Stimulated activated CD4-positive, alpha-beta T cell treated with anti-CD3 and anti-CD28 coated beads, Interleukin-1b, Interleukin-23, amount 100 ng/mL, for 1 hour (primary cell): ENCODE measurements at places on chromosomes 6 and 20.

- no peak for DNase-seq
Observed at GRCh38 chr6:119938752-119939151, 589.2 kb upstream of the MAN1A1 start.

GRCh38 chr6:20693466-20694063, 159.3 kb downstream of the CDKAL1 start:
- DNase-seq = no peak

DNA sequence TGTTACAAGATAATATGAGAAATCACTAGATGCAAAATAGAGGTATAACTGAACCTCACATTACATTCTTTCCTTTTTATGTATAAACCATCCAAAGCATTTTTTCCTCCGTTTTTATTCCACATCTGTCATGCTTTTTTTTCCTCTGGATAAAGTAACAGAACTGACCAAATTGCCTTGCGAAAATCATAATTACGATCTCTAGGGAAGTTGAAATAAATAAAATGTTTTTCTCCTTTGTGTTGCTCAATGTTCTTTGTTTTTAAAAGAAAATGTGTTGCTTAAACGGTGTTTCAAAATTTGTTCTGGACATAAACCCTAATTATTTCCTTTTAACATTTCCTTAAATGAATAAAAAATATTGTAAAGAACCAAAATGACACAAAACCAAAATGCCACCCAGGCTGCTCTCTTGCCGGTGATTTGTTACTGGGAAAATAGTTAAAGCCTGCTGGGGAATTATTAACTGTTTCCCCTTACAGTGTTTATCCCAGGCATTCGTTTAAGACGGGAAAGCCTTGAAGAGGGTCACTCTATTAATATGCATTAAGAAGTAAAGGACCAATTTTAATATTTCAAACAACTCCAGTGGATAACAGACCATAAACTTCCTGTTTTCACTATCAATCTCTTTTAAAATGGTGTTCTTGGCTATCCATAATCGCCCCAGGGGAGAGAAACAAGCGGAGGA, 1.7 kb upstream of the ADGRB3 start:
- DNase-seq = no peak

DNA sequence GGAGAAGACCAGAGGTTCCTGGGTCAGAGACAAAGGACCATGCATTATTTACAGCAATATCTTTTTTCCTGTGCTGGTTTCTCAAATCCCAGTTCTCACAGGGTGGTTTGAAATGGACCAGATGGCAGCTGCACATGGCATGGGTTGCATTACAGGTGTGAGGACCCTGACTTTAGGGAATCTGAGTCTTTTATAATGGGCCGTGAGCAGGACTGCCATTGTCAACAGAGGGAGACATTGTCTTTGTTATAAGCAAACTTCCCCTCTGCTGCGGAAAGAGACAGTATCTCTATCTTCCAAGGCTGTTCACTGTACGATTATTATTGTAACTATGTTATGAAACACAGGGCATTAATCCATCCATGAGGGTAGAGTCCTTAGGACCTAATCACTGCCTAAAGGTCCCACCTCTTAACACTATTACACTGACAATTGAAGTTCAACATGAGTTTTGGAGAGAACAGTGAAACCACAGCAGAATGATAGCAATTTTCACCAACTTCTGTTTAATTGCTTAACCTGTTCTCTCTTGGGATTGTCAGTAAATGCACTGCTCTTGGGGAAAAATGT, 156.1 kb upstream of the AGPAT4 start:
- no peak for DNase-seq

- no peak for DNase-seq
Observed at GRCh38 chr6:168452685-168453377, 11.8 kb downstream of the SMOC2 start.

DNA sequence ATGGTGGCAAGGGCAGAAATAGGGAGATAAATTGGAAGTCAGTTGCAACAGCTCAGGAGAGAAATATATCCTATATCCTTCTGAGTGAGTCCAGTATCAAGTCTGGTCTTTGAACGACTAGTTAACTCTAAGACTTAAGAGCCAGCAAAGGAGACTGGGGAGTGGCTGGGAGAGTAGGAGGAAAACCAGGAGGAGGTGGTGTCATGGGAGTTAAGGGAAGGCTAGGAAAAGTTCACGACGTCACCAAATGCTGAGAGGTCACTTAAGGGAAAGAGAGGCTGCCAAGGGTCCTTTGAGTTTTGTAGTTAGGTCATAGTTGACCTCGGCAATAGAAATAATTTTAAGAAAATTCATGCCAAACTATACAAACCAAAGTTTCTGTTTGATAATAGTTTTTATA, 25.1 kb downstream of the ACOT13 start:
- DNase-seq = no peak

GRCh38 chr6:1143655-1144054, 168.2 kb upstream of the FOXQ1 start:
- no peak for DNase-seq

- no peak for DNase-seq
Observed at GRCh38 chr6:27081931-27082330, 165.6 kb upstream of the PRSS16 start.

GRCh38 chr6:17341117-17341805, 52.1 kb upstream of the CAP2 start:
- no peak for DNase-seq

DNA sequence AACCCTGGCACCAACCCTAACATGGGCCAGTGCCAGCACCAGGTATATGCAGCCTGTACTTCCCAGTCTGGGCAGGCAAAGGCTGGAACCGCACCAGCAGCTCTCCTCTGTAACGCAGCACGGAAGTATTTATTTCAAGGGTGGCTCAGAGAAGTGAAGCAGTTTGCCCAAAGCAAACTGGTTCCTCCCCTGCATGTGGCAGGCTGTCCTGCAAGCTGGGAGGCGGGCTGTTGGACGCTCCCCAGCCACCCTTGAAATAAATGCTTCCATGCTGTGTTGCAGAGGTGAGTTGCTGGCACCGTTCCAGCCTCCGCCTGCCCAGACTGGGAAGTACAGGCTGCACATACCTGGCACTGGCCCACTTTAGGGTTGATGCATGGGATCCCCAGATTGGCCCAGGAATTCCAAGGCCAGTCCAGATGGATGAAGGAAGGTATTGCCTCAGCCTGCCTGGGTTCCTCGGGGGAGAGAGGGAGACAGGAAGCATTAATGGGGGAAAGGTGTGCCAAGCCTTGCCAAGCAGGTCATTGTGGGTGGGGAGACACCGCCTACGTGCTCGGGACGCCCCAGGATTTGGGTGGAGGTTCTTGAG, 49.8 kb downstream of the PPARD start:
- DNase-seq = no peak

DNA sequence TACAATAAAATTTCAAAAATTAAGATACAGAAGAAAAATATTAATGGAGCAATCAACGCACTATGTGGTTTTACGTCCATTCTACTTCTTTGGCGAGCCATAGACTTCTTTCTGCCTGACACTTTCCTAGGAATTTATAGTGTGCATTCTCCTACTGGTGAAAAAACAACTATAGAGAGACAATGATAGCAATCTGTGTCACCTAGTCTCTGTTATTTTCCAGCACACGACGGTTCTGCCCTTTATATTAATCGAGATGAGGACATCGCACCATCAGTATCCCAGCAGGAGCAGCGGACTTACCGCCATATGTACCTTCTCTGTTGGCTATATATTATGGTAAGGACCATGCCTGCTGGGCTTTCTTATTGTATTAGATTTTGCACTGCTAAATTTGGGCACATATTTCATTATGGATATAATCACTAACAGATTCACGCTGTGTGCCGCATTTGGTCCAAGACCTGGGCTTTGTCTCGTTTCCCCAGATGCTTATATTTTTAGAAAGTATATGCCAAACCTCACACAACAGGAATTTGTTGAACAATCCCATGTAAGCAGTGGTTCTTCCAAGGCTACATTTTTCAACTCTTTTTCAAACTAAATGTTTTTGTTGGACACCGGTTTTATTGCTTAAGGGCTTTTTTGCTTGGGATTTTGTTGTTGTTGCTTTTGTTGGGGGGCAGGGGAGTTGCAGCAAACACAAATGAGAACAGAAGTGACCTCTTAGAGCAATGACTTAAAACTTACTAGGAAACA, 166.4 kb downstream of the ADAT2 start:
- no peak for DNase-seq

- DNase-seq = no peak
Observed at GRCh38 chr6:107132330-107132954, 17.1 kb upstream of the BEND3 start.

- DNase-seq = no peak
Observed at GRCh38 chr20:47359530-47360296, 3.2 kb upstream of the ZMYND8 start.

- no peak for DNase-seq
Observed at GRCh38 chr6:46053039-46053933, 37.6 kb upstream of the CLIC5 start.

DNA sequence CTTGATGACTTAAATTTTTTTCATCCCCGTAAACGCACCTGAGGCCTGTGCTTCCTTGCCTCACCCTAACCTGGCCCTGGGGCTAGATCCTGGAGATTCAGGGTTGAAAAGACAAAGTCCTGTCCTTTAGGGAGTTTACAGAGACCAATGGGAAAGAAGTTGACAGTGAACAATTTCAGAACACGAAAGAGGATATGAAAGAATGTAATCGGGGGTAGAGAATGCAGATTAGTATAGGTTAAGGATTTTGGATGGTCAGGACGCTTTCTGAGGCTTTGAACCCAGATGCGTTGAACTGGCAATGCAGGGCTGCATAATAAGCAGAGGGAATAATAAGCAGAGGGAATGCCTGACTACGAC, 1.7 kb upstream of the FBXO5 start:
- no peak for DNase-seq

DNA sequence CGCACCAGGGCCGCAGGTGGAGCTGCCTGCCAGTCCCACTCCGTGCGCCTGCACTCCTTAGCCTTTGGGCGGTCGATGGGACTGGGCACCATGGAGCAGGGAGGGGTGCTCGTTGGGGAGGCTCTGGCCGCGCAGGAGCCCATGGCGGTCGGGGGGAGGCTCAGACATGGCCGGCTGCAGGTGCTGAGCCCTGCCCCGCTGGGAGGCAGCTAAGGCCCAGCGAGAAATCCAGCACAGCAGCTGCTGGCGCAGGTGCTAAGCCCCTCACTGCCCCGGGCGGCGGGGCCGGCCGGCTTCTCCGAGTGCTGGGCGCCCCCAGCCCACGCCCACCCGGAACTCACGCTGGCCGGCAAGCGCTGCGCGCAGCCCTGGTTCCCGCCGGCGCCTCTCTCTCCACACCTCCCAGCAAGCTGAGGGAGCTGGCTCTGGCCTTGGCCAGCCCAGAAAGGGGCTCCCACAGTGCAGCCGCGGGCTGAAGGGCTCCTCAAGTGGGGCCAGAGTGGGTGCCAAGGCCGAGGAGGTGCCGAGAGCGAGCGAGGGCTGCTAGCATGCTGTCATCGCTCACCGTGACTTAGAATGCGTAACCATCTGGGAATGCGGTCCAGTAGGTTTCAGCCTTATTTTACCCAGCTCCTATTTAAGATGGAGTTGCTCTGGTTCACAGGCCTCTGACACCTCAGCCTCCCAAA, 77.3 kb downstream of the C6orf52 start:
- no peak for DNase-seq

DNA sequence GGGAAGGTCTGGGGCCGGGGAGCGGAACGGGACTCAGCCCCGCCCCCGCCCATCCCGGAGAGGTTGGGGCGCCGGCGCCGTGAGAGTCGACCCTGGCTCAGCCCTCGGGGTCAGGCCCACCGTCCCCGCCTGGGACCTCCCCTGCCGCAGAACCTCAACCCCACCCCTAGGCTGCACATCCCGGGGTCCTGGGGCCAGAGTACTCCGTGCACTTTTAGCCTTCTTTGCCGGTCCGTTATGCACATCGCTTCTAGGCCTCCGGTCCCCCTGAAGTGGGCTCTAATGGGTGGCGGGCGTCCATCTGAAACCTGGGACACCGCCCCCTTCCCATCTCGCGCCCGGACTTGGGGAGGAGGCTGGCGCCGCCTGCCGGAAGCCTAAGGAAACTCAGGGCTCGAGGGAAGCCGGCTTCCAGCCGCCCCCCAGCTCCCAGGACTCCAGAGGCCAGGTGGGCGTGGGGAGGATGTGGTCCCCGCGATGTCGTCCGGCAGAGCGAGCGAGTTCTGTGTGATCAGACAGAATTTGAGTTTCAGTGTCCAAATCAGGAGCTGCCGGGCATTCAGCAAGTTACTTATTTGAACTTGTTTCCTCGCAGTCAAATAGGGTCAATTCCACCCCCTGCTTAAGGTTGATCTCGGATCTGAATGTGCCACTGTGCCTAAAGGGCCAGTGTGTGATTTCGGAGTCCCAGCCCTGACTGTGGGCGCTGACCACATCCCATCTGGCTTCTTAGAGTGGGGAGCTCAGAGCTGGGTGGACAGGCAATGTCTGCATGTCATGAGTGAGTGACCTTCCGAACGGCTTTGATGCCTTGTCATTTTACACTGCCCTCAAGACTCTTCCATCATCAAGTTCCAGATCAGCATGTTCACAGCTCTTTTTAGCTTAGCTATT, 47.6 kb downstream of the CPXM1 start:
- no peak for DNase-seq

DNA sequence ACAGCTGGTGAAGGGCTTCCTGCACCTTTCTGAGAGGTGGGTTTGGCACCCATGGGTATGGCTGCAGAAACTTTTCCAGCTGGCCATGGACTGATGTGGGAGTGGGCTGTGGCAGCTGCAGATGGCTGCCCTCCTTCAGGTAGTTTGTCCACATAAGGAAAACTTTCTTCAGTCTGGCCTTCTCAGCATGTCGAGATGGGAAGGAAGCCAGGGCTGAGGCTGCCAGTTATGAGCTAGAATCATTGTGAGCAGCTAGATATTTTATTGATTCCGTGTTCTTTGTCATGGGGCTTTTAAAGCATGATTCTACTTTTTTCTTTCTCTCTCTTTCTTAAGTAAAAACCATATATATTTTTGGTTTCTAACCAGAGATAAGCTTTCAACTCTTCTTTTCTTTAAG, 16.6 kb downstream of the NKX2-4 start:
- DNase-seq = no peak

GRCh38 chr6:14174226-14174625, 56.7 kb downstream of the CD83 start:
- no peak for DNase-seq

GRCh38 chr6:100440935-100441334, 23.8 kb downstream of the SIM1 start:
- DNase-seq = no peak

- DNase-seq = no peak
Observed at GRCh38 chr6:41588111-41588510, 41.9 kb downstream of the FOXP4 start.

- no peak for DNase-seq
Observed at GRCh38 chr6:85169189-85169588, 280.7 kb upstream of the NT5E start.

- no peak for DNase-seq
Observed at GRCh38 chr6:147029923-147030322, 174.3 kb upstream of the STXBP5 start.

DNA sequence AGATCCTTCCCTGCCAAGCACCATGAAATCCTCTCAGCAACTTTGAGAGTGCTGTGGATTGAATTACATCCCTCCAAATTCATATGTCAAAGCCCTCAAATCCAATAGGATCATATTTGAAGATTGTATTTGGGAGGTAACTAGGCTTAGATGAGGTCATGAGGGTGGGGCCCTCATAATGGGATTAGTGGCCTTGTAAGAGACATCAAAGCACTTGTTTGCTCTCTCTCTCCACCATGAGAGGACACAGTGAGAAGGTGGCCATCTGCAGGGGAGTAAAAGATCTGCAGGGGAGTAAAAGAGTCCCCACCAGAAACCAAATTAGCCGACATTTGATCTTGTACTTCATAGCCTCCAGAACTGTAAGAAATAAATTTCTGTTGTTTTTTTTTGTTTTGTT, 298.2 kb downstream of the SAMD5 start:
- DNase-seq = no peak
